ENCODE measurements at places on chromosomes 3 and 15.

- no peak for DNase-seq
These were observed 323.2 kb downstream of the PLCL2 start for GRCh38 chr3:17207979-17208378.

DNA sequence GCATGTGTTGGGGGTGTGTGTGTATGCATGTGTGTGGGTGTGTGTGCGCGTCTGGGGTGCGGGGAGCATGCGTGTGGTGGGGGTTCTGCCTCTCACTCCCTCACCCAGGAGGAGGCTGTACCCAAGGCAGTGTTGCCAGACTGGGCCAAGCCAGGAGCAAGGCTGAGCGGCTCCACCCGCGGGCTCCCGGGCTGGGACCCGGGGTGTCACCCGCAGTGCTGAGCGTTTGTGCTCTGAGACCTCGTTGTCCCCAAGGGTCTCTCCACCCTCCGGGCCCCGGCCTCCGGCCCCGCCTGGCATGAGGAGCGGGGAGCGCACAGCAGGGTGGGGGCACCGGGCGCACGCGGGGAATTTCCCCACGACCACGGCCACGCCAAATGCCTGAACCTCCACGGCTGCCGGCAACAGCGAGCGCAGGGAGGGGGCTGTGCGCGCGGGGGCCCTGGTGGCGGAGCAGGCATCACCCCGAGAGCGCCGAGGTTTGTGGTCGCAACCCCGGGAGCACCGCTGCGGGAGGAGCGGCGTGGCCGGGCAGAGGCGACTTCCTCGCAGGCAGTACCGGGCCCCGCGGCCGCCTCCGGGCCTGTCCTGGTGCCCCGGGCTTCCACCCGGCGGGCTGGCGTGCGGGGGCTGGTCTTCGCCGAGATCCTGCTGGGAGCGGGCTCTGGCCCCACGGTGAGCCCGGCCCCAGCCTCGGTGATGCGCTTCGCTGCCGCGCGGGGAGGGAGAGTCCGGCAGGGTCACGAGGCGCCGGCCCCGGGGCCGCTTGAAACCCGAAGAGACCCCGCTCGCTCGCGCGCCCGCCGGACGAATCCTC, 7.4 kb upstream of the OCA2 start:
- DNase-seq, result no peak

GRCh38 chr3:164208821-164209220, 869.5 kb downstream of the SI start:
- DNase-seq, result no peak

- no peak for DNase-seq
These were observed 18.4 kb downstream of the FLNB start for GRCh38 chr3:58026598-58026997.

GRCh38 chr3:71532639-71533395, 50.7 kb downstream of the FOXP1 start:
- DNase-seq, result no peak

- DNase-seq, result peak; percentile 6
These were observed 47.6 kb upstream of the CD200R1L start for GRCh38 chr3:112894258-112894657.

- DNase-seq, result no peak
These were observed 136.4 kb downstream of the ZIC4 start for GRCh38 chr3:147269907-147270306.

- no peak for DNase-seq
These were observed 1207.6 kb downstream of the OTOL1 start for GRCh38 chr3:162704238-162704637.

GRCh38 chr15:28082891-28083684, 16.0 kb downstream of the OCA2 start:
- no peak for DNase-seq

GRCh38 chr3:190526787-190527762, 13.2 kb downstream of the IL1RAP start:
- DNase-seq, result no peak

GRCh38 chr3:110165753-110166152, 828.4 kb upstream of the DPPA4 start:
- DNase-seq, result no peak

DNA sequence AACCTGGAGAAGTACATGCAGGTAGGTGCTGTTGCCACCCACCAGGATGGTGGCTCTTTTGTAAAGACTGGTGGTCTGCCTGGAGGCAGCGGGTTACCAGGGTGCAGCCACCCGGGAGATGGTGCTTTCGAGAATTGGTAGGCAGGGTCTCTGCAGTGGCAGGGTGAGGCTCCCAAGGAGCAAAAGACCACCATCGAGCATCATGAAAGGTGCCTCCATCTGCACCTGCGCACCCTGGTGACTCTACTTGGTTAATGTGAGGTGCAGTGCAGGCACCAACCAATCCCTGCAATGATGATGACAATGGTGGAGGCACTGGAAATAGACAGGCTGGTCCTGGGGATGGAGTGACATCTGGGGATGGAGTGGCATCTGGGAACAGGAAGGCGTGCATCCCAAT, 236.7 kb downstream of the ADAMTS17 start:
- no peak for DNase-seq
